ENCODE measurements at places on chromosomes 7 and 10. TPM values are rescaled to one million over a fixed set of nuclear protein-coding genes. Genes with fewer than 3 reads are reported as not detected.

POM121L12 gene
- polyA plus RNA-seq: not detected

VGF gene
- polyA plus RNA-seq: 0.06 TPM

PPRC1 gene
- 22.0 TPM for polyA plus RNA-seq

STARD3NL gene
- polyA plus RNA-seq: 24.1 TPM

GATA3 gene
- polyA plus RNA-seq: 2.2 TPM

CCDC172 gene
- polyA plus RNA-seq: not detected

MEST gene
- 11.2 TPM for polyA plus RNA-seq

VAX1 gene
- not detected for polyA plus RNA-seq

KIF11 gene
- polyA plus RNA-seq: 0.93 TPM

GIMAP7 gene
- 103 TPM for polyA plus RNA-seq

MMRN2 gene
- polyA plus RNA-seq: 4.8 TPM

PCBD1 gene
- 45.2 TPM for polyA plus RNA-seq

- DNase-seq: no peak
Observed at GRCh38 chr7:12670743-12671520, 16.5 kb upstream of the ARL4A start.

- DNase-seq: no peak
Observed at GRCh38 chr10:31253237-31253636, 65.8 kb upstream of the ZEB1 start.

- DNase-seq: no peak
Observed at GRCh38 chr7:156537006-156537405, 103.6 kb upstream of the RNF32 start.

DNA sequence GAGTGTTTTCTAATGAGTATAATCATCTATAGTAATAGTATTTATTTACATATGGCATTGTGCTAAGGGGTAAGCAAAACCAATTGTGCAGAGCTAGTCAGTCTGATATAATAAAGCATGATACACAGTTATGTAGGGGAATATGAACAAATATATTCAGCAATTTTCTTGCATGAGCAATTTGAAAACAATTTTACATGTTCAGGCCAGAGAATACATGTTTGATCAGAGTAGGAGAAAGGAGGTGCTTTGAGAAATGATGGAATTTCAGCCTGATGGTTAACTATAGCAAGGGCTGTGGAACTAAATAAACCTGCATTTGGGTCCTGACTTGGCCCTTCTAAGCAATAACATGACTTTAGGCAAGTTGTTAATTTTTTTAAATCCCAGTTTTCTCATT, 214.5 kb downstream of the TWIST1 start:
- no peak for DNase-seq

GRCh38 chr10:50809596-50809995, 69.9 kb downstream of the ASAH2B start:
- no peak for DNase-seq

DNA sequence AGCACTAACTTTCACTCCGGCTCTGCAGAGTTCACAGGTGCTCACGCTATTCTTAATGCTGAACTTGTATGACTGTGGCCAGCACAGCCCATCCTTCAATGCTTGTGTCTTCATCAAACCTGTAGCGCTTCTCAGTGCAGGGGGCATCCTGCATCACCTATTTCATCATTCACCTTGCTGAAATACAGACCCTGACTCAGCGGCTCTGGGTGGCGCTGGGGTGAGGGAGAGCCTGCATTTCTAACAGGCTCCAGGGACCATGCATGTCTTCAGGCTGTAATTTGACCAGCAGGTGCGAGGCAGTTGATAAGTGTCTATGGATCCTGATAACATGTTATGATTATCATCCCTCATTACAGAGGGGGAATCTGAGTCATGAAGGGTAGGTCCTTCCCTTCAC, 89.3 kb downstream of the VOPP1 start:
- no peak for DNase-seq

DNA sequence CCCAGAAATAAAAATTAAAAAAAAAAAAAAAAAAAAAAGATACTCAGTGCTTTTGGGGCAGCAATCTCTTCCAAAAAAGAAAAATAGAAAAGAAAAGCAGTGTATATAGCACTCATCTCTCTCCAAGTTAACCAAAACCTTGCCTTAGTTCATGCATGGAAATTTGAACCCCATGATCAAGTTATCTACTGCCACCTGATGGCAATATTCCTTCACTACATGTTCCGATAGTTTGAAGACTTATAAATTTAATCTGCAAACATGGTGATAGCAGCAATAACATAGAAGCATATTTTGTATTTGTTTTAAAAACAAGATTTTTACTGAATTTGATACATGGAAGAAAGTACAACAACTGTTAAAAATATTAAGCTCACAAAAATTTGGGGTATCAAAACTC, 48.6 kb upstream of the SLIT1 start:
- DNase-seq: no peak

DNA sequence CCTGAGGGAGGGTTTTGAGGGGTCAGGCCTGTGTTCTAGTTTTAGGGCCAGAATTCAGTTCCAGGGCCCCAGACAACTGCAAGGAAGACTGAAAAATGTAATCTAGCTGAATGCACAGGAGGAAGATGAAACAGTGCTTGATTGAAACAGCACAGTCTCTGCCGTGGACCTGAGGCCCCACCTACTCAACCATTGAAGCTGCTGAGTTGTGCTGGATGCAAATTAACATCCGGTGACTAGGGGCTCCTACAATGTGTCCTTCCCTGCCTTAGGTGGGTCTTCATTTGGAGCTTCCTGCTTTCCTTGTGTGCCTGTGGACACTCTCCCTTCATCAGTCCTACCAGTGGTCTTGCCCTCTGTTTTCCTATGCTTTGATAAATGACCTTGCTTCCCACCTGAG, 5.7 kb downstream of the GLRX3 start:
- DNase-seq: no peak

DNA sequence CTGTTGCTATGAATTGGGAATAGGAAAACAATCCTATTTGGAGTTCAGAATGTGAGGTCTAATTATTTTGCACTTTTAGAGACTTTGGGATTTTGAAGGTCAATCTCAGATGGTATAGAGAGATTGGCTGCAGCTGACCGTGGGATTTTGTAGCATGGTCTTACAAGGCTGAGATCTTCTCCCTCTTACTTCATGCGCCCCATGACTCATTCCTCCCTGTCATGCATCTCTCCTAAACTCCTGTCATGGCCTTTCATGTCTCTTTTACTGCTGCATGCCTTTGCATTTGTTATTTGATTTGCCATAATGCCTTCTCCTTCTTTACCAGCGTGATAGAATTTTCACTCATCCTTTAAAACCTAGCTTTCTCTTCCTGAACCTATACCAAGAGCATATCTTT, 133.1 kb downstream of the BBS9 start:
- no peak for DNase-seq

- DNase-seq: no peak
Observed at GRCh38 chr7:25735674-25736242, 416.2 kb upstream of the NFE2L3 start.

DNA sequence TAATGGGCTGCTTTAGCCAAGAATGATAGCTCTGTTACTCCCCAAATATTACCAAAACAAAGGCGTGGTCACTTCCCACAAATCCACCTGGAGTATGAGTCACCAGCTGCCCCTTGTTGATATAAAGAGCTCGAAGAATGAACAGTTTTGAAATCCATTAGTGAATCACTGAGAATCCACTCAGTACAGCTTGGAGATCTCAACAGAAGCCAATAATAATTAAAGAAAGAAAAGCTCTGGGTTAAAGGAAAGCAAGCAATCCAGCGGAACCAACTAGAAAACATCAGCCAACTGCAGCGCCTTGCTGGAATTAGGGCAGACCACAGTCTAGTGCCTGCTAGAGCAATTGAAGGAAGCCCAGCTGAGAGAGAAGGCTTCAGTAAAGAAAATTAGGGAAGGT, 576.0 kb upstream of the C7orf33 start:
- DNase-seq: no peak

- DNase-seq: no peak
Observed at GRCh38 chr10:18377898-18378297, 237.7 kb downstream of the CACNB2 start.

- no peak for DNase-seq
Observed at GRCh38 chr7:139515266-139515665, 8.2 kb upstream of the CLEC2L start.

DNA sequence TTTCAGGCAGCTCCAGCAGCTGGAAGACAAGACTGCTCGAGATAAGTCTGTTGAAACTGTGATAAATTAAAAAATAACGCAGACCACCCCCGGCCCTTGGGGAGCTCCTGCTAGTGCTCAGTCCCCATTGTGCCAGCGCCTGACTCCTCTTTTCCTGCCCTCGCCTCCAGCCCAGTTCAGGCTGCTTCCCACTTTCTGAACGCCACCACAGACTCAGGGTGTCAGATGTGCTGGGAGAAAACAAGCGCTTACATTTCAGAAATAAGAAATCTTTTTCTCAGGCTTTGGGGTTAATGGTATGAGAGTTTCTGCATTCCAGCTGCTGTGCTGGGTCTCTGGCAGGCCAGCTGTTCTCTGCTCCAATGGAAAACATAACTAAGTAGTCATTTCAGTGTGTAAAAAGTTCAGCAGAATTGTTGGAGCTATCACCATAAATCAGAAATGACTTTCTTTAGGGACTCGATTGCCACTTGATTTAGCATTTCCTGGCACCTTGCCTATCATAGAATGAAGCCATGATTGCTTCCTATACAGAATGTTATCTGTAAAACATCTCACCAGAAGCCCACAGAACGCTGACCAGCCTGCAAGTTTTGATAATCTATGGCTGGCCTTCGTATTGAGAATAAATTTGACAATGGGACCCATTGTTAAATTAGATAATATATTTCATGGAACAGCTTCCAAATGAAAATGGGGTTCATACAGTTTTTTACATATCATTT, 257.0 kb upstream of the ZNF32 start:
- no peak for DNase-seq

GRCh38 chr10:101749047-101750016, 26.6 kb downstream of the FGF8 start:
- DNase-seq: no peak

DNA sequence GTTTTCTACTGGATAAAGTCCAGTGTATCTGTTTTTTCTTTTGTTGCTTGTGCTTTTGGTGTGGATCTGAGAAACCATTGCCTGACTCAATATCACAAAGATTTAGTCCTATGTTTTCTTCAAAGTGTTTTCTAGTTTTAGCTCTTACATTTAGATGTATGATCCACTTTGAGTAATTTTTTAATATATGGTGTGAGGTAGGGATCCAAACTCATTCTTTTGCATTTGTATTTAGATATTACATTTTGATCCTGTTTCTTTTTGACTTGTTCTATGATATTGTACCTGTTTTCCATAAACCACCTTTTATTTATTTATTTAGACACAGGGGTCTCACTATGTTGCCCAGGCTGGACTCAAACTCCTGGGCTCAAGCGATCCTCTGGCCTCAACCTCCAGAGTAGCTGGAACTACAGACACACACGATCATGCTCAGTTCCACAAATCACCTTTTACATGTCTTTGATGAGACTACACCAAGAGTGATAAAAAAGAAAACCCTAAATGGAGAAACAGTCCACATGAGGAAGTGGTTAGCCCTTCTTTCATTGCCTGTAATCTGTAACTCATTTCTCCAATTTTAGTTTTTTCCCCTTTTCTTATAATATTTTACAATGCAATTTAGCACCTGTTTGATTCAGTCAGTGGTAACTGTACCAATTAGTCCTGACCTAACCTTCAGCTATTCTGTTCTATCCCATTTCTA, 86.0 kb downstream of the SLC37A3 start:
- DNase-seq: no peak

GRCh38 chr10:58457761-58458616, 54.7 kb upstream of the BICC1 start:
- no peak for DNase-seq

DNA sequence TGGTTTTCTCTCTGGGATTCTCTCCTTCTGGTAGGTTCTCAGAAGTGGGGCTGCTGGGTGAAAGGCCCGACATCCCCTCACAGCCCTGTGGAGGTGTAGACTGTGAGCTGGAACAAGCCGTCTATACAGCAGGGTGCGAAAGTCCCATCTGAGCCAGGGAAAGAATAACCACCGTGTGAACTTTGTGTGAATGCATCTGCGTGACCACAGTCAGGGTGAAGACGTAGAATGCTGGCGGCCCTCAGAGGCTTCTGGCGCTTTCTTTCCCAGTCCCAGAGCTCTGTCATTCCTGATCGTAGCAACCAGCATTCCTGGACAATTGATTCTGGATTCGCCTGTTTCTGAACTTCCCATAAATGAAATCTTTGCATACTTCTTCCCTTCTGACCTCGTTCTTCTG, 30.0 kb downstream of the ELFN1 start:
- DNase-seq: no peak

- peak; percentile 69 for DNase-seq
Observed at GRCh38 chr10:124697443-124697836, 46.7 kb downstream of the FAM53B start.

DNA sequence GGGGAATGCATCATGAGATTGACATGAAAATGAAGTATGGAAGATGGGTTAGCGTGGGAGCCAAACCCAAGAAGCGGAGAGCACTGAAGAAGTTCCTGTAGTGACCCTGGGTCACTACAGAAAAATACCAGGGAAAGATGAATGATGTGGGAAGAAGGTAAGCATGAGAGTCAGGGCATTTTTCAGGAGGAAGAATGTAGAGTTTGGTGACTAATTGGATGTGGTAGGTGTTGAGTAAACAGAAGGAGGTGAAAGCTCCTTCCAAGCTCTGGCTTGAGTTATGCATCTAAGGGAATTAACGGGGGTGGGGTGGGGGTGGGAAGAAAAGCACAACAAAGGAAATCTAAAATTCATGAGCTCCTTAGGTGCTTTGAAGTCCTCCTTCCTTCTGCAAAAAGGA, 238.1 kb upstream of the AOAH start:
- no peak for DNase-seq

DNA sequence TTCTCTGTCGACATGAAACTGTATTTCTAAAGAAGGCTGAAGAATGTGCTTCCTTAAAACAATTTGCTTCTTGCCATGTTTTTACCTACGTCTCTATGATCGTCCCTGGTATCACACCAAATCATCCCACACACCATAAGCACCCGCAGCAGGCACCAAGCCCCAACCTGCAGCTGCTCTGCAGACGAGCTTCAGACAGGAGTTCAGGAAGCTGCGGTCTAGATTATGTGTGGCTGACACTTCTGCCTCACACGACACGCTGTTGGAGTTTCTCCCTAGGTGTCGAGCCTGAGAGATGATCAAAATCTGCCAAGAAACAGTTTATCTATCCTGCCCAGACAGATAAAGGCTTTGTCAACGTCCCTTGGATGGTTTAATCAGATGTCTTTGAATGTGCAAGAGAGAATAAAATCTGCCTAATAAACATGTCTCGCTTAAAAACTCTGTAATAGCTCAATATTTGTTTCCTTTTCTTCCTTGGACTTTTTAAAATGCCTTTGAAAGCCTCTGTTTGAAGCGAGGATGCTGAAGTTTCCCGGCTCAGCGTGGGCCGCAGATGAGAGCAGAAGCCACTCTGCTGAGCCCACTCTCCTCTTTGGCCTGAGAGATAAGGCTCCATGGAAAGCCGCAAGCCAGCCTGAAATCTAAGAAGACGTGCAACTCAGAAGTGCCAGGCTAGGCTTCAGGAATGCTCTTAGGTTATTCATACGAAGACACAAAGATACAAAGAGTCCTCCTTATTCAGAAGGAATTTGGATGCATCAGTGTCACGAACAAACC, 158.3 kb upstream of the PFKP start:
- DNase-seq: no peak

- no peak for DNase-seq
Observed at GRCh38 chr7:18363751-18364380, 131.7 kb upstream of the HDAC9 start.

Measured in spleen (tissue), 13 donors.